ENCODE measurements at places on chromosomes 13 and 19.

DNA sequence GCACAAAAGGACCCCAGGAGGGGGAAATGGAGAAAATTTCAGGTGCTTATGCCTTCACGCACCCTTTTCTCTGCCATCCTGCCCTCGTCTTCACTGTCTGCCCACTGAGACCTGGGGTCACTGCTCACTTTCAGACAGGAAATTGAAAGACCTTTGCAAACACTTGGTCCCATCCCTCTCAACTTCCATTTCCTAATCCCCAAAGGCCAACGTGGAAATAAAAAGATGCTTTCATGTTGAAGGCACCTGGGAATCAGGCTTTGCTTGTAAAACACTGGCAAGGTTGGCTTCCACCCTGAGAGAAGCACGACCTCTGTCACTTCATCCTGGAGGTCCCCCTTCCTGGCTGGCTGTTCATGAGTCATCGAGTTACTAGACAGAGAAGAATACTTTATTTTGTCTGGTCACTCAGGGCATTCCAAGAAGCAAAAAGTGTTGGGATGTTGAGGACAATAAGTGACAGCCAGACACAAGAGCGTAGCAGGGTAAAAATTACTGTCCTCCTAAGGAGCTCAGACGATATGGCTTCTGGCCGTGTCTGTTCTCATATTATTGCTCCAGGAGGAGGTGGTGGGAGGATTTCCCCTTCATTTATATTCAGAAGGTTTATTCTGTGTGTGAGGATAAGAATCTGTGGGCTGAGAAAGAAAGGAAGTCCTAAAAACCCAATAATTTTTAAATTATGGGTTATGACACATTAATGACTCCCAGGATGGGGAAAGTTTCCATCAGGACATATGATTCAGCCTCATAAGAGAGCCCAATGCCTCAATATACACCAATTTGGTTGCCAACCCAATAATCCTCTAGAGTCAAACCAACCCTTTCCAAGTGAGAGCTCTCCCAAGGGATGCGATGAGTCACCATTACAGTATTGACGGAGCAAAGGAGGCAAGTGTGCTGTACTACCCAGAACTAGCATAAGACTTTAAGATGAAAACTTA is 409.0 kb downstream of the COG6 start:
- DNase-seq, result no peak

DNA sequence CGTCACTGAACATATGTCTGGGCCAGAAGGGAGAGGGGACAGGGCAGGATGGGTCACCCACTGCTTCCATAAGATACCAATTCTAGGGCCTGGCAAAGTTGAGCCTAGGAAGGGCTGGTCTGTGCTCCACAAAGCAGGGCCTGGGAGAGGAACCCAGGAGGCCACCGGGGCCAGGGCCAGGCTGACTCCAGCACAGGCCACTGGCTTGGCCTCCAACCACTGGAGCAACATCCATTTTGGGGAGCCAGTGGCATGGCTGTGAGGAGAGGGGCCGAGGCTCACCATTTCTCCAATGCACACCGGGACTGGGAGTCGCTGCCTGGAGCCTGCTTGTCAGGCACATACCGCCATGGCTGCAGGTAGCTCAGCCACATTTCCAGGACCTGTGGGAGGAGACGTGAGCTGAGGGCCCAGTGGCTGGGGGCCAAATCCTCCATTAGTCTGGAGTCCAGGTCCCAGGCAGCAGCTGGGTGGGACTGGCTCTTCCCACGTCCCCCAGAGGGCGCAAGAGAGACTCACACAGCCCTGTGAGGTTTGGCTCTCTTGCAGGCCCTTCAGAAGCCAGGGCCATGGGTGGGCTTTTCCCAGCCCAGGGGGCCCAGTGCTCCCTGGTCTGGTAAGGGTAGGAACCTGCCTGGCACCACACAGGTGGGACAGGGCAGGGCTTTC is 27.7 kb downstream of the TUBA3C start:
- DNase-seq, result no peak

- DNase-seq, result no peak
Measured at GRCh38 chr13:21343659-21344058, 115.4 kb downstream of the ZDHHC20 start.

GRCh38 chr13:111322001-111322915 is 1.8 kb downstream of the TEX29 start:
- DNase-seq, result no peak
